Left hindlimb (tissue), 1 donor: ENCODE measurements at places on chromosomes 5 and 9.

DNA sequence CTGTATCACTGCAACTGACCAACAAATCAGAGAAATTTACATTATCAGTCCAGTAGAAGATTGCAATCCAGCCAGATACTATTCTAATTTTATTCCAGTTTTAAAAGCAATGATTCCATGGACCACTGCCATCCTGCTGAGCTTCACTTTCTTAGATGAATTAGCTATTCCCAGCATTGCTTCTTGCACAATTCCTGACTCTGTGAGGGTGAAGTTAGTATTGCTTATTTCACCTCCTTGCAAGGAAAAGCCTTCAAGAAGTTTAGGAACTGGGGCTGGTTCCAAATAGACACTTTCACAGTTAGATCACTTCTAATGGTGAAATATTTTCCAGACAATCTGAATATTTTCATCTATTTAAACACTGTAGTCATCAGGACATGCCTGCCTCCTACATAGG lies 338.6 kb upstream of the TNC start:
- no peak for DNase-seq

DNA sequence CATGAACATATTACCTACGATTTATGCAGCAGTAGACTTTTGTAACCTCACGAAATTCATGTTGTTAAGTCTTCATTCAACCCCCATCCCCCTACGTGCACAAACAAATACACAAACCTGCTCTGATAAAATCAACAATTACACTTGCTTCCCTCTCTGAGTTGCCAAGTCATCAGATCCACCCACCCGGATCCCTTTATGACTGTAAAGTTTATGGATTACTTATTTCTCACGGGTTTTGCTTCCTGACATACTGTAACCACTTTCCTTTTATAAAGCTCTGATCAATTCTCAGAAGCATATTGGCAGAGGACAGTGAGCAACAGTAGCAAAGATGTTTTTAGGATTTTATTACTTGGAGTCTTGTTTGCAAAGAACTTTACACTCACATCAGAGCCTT lies 70.5 kb downstream of the MLLT3 start:
- no peak for DNase-seq

DNA sequence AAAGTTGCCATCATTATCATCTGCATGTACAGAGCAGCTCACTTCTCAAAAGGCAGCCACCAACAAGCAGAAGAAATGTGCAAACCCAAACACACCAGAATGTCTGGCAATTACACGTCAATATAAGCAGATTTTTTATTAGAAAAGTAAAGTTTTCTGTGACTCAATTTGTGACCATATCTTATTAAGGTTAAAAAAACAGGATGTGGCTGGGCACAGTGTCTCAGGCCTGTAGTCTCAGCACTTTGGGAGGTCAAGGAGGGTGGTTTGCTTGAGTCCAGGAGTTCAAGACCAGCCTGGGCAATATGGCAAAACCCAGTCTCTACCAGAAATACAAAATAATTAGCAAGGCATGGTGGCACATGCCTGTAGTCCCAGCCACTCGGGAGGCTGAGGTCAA lies 176.7 kb downstream of the FANCC start:
- no peak for DNase-seq

GRCh38 chr5:66454186-66455078 lies 141.8 kb upstream of the MAST4 start:
- DNase-seq = no peak

- DNase-seq = no peak
Observed at GRCh38 chr5:177595026-177595585, 3.1 kb downstream of the TMED9 start.

DNA sequence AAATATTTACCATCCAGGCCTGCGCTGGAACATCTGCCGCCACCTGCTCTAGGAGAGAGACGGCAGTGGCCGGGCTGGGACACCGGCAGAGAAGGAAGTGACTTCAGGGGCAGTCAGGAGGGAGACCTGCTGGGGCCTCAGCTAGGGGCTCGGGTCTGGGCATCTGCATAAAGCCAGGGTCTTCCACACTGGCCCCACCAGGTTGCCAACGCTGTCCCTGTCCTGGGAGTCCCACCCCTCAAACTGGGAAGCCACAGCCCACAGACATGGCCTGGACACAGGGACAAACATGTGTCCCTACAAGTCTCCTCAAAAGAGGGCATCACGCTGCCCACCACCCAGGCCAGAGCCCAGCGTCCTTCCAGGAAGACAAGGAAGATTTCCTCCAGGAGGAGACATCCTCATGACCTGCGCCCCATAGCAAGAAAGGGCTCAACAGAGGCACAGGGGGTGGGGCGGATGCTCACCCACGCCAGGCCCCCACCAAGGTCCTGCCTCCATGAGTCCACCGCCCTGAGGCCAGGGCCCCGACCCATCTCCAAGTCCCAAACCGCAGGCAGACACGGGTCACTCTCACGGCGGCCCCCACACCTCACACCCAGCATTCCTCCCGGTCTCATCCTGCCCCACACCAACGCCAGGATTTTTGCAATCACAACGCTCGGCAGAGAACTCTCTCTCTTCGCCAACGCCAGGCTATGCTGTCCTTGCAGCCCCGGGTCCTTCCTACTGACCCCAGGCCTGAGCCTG lies 9.0 kb downstream of the VAV2 start:
- DNase-seq = no peak

GRCh38 chr5:97182571-97183099 lies 412 bp downstream of the RIOK2 start:
- no peak for DNase-seq

DNA sequence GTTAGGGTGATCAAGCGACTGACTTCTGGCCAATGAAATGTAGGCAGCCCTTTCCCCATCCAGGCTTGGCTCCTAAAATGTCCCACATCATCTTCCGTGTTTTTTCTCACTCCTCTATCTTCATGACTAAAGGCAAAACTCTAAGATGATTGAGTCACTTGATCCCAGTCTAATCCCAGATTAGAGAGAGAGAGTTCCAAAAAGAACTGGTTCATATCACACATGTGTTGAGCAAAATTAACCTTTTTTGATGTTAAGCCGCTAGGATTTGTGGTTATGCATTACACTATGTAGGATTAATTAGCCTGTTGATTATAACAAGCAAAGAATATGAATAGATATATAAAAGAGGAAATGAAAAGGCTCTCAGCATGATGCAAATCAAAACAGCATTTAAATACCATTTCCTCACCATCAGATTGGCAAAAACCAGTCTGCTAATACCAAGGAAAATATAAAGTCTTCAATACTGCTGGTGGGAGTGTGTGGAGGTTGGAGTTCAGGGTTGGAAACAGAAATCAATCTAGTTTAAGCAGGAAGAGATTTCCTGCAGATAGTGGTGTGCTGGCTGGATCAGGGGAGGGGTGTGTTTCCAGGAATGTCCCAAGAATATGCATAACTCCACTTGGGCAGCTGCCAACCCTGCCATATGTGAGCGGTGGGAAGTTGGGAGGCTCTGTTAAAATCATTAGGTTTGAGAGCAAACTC lies 187.6 kb upstream of the S1PR3 start:
- DNase-seq = no peak

- no peak for DNase-seq
Observed at GRCh38 chr9:113920872-113921271, 44.8 kb downstream of the ZNF618 start.

DNA sequence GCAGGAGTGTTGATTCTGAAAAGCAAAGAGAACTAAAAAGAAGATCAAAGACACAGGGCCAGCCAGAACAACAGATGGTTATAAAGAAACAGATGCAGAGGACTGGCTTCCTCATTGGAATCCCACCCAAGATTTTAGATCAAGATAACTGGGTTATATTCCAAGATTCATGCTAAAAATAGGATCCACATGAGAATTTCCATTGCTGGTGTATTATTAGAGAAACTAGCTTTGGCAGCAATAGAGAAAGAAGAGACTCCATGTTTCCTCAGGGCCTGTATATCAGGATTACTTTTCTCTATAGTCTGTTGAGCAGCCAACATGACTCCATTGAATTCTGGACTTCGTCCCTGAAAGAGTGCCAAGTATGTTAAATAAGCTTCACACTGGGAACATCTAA lies 367.3 kb downstream of the TUSC1 start:
- DNase-seq = no peak

- no peak for DNase-seq
Observed at GRCh38 chr9:136199391-136200288, 5.3 kb downstream of the LHX3 start.
